ENCODE measurements at places on chromosomes 5 and 9.

GRCh38 chr5:8478326-8478725, 609.4 kb downstream of the MTRR start:
- DNase-seq, result no peak

DNA sequence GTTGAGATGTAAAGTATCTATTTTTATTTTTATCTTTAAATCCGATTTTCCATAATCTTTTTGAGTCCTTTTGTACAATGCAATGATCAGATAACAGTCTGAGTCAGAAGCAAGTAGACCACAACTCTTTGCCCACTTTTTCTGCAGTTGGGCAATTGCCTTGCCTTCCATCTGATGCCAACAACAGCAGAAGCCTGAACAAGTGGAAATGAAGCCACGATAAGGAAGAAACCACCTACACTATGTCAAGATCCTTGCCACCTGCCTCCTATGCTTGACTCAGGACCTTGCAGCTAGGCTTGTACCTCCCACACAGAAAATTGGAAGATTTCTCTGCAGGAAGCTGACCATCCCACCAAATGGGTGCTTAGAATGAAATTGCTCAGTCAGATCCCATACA, 78.6 kb downstream of the ANXA1 start:
- no peak for DNase-seq

GRCh38 chr9:123174887-123175518, 93.4 kb downstream of the STRBP start:
- no peak for DNase-seq

DNA sequence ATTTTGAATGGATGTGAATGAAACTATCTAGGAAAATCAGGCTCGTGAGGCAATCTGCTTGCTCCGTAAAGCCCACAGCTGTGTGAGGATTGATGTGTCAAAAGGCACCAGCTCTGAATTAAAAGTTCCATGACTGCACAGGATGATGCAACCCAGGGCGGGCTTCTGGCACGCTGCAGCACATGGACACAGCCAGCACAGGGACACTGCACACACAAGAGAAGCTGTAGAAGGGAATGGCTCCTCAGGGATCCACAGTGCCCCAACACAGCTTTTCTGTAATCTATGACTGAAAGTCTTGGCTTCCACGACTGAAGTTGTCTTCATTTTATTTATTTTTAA, 151.0 kb downstream of the GCNT1 start:
- DNase-seq, result peak; percentile 34

GRCh38 chr5:1757511-1757910, 42.1 kb downstream of the MRPL36 start:
- no peak for DNase-seq

All from uterus (tissue), 4 donors.